ENCODE measurements at places on chromosomes 4 and X.

DNA sequence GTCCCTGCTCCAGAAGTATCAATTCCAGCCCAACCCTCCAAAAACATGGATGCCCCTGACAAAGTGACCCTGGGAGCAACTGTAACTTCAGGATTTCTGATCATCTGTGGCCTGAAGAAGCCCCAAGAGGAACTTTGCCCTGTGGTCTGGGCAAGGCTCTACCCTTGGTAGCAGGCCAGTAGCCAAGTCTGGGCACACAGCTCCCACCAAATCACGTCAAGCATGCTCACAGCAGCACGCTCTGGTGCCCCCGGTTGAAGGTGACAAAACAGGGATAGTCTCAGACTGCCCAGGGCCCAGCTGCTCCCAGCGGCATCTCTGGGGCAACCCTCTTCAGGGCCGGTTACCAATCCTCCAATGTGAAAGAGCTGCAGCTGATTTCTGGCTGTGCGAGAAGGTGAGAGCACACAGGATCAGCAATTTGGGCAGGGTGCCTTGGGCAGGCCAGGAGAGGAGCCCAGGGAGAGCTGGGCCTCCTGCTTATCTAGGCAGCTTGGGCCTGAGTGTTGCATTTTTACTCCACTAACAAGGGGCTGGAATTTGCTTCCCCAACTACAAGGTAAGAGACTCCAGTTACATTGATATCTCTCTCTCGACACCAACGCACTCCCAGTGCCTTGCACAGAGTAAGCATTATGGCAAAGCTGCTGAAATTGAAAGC is 418.1 kb downstream of the BCOR start:
- DNase-seq = no peak

DNA sequence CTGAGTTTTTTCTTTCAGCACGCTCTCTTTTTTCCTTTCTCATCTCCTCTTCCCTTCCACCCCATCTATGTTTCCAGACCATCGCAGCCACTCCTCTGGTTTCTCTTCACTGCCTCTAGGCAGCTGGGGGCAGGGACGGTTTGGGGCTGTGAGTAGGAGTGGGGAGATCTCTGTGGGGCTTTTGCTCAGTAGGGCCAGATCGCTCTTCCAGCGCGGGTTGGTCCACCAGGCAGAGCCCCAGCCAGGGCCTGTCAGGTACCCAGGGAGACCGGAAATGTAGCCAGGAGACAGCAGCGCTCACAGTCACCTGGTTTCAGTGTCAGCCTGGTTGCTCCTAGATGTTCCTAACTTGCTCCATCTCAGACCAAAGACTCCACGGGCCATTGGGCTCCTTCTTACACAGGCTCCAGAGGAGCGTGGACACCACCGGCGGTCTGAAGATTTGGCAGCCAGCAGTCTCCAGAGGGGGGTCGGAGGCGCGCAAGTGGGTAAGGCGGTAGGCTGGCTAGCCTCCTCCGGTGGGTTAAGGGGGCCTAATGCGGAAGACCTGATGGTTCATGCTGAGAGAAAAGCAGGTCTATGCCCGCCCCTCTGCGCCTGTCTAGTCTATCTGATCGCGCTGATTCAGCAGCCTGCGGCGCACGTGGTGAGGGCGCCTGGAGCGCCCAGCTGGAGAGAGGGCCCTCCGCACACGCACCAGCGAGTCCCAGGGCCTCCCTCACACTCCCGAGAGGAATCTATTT is 1.8 kb downstream of the FGF5 start:
- no peak for DNase-seq

GRCh38 chr4:150769248-150769647 is 187.3 kb downstream of the MAB21L2 start:
- DNase-seq = no peak

- DNase-seq = no peak
Observed at GRCh38 chr4:81789741-81790399, 318.2 kb upstream of the RASGEF1B start.

GRCh38 chrX:110748256-110748806 is 47.3 kb downstream of the CHRDL1 start:
- DNase-seq = no peak

GRCh38 chrX:149248073-149248625 is 257.0 kb downstream of the IDS start:
- no peak for DNase-seq

- no peak for DNase-seq
Observed at GRCh38 chrX:2618516-2618915, 72.6 kb upstream of the CD99 start.

- no peak for DNase-seq
Observed at GRCh38 chrX:21412883-21413282, 38.7 kb downstream of the CNKSR2 start.

DNA sequence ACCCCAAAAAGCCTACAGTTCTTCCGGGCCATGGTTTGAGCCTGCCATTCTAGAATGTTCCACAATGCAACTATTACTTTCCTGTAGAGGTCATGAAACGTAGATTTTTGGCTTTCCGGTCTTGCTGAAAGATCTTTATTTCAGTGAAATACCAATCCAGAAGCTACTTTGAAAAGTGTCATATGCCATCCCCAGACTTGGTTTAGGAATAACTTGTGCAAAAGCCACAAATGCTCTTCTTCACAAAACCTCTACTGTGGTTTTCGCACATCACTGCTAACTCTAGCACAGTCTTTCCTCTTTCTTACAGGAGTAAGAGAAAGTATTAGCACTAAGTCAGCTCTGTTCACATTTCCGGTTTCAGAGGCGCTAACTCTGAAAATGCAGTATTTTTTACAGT is 12.7 kb upstream of the CD40LG start:
- DNase-seq = no peak

DNA sequence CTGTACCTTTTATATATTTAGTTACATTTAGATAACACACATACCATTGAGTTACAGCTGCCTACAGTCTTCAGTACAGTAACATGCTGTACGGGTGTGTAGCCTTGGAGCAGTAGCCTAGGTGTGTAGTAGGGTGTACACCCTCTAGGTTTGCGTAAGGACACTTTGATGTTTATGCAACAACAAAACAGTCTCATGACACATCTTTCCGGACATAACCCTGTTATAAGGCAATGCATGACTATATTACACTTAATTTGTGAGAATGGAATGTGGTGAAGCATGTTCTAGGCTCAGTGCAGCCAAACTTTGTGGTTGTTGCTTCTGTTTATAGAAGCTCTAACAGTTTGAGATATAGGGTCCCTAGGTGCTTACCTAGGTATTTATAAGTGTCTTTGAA is 65.4 kb downstream of the SPRY1 start:
- DNase-seq = no peak

- DNase-seq = no peak
Observed at GRCh38 chr4:187393531-187394344, 601.8 kb upstream of the ZFP42 start.

- DNase-seq = no peak
Observed at GRCh38 chrX:25527596-25527995, 511.8 kb upstream of the ARX start.

DNA sequence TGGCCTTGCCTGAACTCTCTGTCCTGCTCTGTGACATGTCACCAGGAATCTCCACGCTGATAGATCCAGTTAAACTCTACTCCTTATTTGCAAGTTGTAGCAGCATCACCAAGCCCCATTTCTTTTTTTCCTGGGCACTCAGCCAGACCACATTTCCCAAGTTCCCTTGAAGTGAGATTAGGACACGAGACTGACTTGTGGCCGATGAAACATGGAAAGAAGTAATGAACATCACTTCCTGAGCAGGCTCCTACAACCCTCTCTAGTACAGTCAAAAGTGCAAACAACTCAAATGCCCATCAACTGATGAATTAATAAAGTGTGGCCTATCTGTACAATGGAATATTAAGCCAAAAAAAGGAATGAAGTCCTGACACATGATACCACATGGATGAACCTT is 74.6 kb downstream of the MAP3K15 start:
- no peak for DNase-seq

DNA sequence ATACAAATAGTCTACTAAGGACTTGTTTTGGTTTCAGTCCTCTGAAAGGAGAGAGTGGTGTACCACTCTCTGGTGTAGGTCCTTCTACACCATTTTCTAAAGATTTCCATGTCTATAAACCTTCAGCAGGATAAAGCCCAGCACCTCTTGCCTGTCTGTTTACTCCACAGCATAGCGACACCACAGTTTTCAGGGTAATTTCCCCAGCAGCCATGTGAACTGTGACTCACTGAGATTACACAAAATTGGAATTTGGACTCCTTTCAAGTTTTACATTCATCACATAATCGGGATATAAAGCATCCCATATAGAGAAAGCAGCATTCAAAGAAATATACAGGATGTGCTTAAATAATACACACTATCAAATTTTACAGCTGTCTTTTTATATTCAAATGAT is 229.6 kb downstream of the PRDM5 start:
- no peak for DNase-seq

DNA sequence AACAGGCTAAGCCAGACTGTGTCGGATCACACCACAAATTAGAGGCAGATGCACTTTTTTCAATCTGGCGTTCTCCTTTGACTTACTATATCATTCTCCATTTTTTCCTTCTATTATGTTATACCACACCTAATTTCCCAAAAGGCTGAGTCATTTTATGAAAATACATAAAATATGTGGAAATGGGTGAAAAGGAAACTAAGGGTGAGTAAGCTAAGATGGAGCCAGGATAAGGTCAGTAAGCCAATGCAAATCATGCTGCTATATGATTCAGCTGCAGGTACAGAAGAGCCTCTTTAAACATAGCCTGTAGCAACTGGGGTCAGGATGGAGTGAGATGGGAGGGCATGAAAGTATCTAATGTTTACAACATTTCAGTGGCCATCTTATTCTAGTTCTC is 94.0 kb upstream of the TEX13A start:
- no peak for DNase-seq

GRCh38 chrX:105527759-105528158 is 294.6 kb upstream of the NRK start:
- DNase-seq = no peak

DNA sequence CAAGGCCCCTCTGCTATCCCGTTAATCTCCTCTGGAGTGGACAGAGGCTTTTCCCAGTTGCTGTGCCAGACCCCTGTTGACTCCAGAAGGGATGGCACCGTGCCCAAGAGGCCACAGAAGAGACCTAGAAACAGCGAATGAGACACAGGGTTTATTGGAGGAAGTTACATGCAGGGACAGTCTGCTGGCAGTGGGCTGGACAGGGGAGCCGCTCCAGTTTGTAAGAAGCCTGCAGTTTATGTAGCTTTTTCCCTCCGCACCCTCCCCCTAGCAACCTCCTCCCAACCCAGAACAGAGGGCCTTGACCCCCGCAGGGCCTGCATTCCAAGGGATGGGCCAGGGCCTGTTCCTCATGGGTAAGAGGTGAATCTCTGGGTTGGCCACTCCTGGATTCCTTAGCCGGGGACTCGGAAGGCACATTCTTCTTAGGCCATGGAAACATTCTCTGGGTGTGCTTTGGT is 216.8 kb upstream of the PSAPL1 start:
- DNase-seq = no peak

DNA sequence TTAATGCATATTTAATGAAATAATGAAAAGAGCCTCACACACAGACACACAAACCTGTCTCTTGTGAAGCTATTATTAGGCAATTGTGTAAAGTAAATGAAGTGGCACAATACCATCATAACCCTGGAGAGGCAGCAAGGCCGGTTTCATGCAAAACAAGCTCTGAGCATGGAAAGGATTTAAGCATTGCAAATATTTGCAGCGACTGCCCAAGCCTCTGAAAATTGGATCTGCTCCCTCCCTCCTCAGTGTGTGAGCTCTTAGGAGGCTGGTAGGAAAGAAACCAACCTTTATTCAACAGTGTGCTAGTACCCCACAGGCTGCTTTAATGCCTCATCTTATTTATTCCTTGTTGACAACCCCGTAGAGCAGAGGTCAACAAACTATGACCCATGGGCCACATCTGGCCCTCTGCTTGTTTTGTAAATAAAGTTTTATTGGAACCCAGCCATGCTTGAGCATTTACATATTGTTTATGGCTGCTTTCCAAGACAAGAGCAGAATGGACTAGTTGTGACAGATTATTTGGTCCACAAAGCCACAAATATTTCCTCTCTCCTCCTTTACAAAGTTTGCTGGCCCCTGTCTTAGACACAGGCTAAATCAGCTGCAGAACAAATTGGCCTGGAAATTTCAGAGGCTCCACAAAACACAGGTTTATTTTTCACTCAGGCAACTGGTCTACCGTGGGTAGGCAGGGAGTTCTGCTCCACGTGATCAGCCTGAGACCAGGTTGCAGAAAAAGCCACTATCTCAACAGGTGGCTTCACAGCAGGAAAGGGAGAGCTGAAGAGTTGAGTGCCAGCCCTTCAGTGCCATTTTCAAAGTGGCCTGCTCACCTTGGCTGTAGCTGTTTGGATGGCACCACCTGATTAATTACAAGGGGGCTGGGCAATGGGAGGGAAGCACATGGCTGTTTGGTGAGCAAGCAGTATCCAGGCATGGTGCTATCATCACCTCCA is 16.8 kb downstream of the RS1 start:
- DNase-seq = no peak

- DNase-seq = no peak
Observed at GRCh38 chrX:136711147-136711546, 63.2 kb downstream of the CD40LG start.

Measured in stimulated activated CD8-positive, alpha-beta memory T cell treated with anti-CD3 and anti-CD28 coated beads, Interleukin-4, amount 100 ng/mL, for 1 hour (primary cell).